ENCODE measurements at places on chromosomes 2 and 18.

- DNase-seq: no peak
Measured at GRCh38 chr18:27959101-27959500, 217.8 kb downstream of the CDH2 start.

- DNase-seq: no peak
Measured at GRCh38 chr18:55737781-55738468, 149.9 kb upstream of the TCF4 start.

- DNase-seq: no peak
Measured at GRCh38 chr18:58863539-58864145, 1.0 kb upstream of the ZNF532 start.

GRCh38 chr2:149816756-149817551, 229.4 kb upstream of the MMADHC start:
- no peak for DNase-seq

GRCh38 chr2:179856205-179856604, 5.2 kb downstream of the ZNF385B start:
- DNase-seq: no peak

DNA sequence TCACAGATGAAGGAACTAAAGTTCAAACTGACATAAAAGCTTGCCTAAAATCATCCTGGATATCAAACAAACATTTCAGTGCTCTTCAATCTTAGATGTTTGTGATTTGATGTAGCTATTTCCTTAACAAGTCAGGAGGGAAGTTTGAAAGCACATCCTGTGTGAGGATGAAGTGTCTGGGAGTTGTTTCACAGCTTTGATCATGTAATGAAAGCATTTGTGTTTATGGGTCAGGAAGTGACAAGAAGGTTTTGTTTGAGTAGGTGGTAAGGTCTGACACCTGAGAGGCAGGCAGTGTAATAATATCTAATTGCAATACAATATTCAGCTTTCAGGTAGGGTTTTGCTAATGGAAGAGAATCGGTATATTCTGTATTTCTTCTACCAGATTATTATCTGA, 26.0 kb upstream of the CSRNP3 start:
- no peak for DNase-seq

GRCh38 chr2:23859983-23860382, 66.9 kb downstream of the ATAD2B start:
- no peak for DNase-seq

Data from thoracic aorta (tissue), 2 donors.